A549 treated with GW870086 at 1 μM for 4 hours (cell line): ENCODE measurements at places on chromosomes 3 and 15. TPM values are rescaled to one million over a fixed set of nuclear protein-coding genes. Genes with fewer than 3 reads are reported as not detected.

Gene CA12
- 187 to 225 TPM (median 211 TPM) in 5 replicates for total RNA-seq

Gene LRRN1
- total RNA-seq: not detected in 5 replicates

Gene OSBPL10
- total RNA-seq: 14.5 to 23.1 TPM (median 22.9 TPM) in 5 replicates

Gene MEX3B
- total RNA-seq: 2.8 to 5.2 TPM (median 4.8 TPM) in 5 replicates

Gene FGD5
- 0.06 to 0.18 TPM in 2 of 5 replicates, not detected in the others for total RNA-seq

Gene OXTR
- 10.4 to 13.2 TPM (median 11.0 TPM) in 5 replicates for total RNA-seq

Gene ERC2
- not detected in 5 replicates for total RNA-seq

Gene NAA50
- total RNA-seq: 141 to 174 TPM (median 156 TPM) in 5 replicates

Gene SPG11
- 8.1 to 11.4 TPM (median 8.8 TPM) in 5 replicates for total RNA-seq

Gene IGSF11
- 3.8 to 5.6 TPM (median 4.9 TPM) in 5 replicates for total RNA-seq

Gene LTK
- 0.03 to 0.43 TPM (median 0.10 TPM) in 4 of 5 replicates, not detected in the other for total RNA-seq

Gene IGF2BP2
- 8.7 to 12.0 TPM (median 10.8 TPM) in 5 replicates for total RNA-seq

Gene ARGFX
- total RNA-seq: not detected in 5 replicates

Gene MYRIP
- total RNA-seq: 0.03 TPM in 1 of 5 replicates, not detected in the others

Gene MCTP2
- not detected in 5 replicates for total RNA-seq

Gene C3orf20
- total RNA-seq: 0.05 TPM in 1 of 5 replicates, not detected in the others

Gene KCNAB1
- total RNA-seq: not detected in 5 replicates

Gene TUSC7
- not detected in 5 replicates for total RNA-seq

Gene SLC24A5
- total RNA-seq: not detected in 5 replicates

Gene PATL2
- total RNA-seq: 0.10 to 0.24 TPM (median 0.13 TPM) in 4 of 5 replicates, not detected in the other

Gene FOXB1
- total RNA-seq: not detected in 5 replicates

Gene SIAH2
- total RNA-seq: 15.2 to 19.6 TPM (median 18.3 TPM) in 5 replicates

Gene LOXL1
- total RNA-seq: 0.41 to 0.95 TPM (median 0.67 TPM) in 5 replicates

Gene GOLGA8T
- 0.86 to 2.2 TPM (median 1.9 TPM) in 5 replicates for total RNA-seq

Gene CCDC39
- total RNA-seq: 0.17 TPM in 1 of 5 replicates, not detected in the others

Gene SPESP1
- not detected in 5 replicates for total RNA-seq

Gene CEP19
- 2.3 to 2.9 TPM (median 2.7 TPM) in 5 replicates for total RNA-seq

Gene GPR87
- 2.1 to 2.5 TPM (median 2.3 TPM) in 5 replicates for total RNA-seq

Gene ARMC8
- 34.3 to 42.4 TPM (median 39.5 TPM) in 5 replicates for total RNA-seq

Gene BMF
- total RNA-seq: 0.73 to 1.6 TPM (median 1.3 TPM) in 5 replicates

Gene GABRR3
- not detected in 5 replicates for total RNA-seq

Gene TMEM266
- 0.11 to 0.24 TPM (median 0.18 TPM) in 4 of 5 replicates, not detected in the other for total RNA-seq

Gene ZIC1
- total RNA-seq: 0.38 TPM in 1 of 5 replicates, not detected in the others

Gene RTP4
- not detected in 5 replicates for total RNA-seq

Gene ULK3
- total RNA-seq: 29.2 to 34.6 TPM (median 32.7 TPM) in 5 replicates

Gene NPAP1
- not detected in 5 replicates for total RNA-seq

Gene C3orf33
- 6.6 to 7.6 TPM (median 6.9 TPM) in 5 replicates for total RNA-seq

Gene ADAMTS17
- 0.10 to 0.20 TPM (median 0.14 TPM) in 4 of 5 replicates, not detected in the other for total RNA-seq

Gene NANOGP8
- total RNA-seq: not detected in 5 replicates

Gene SERINC4
- not detected in 5 replicates for total RNA-seq

Gene NR1I2
- total RNA-seq: not detected in 5 replicates

Gene CASR
- not detected in 5 replicates for total RNA-seq

Gene EOGT
- total RNA-seq: 7.7 to 14.6 TPM (median 12.9 TPM) in 5 replicates

Gene LMAN1L
- not detected in 5 replicates for total RNA-seq

Gene RARRES1
- 7.6 to 13.8 TPM (median 10.2 TPM) in 5 replicates for total RNA-seq

Gene MASP1
- total RNA-seq: 0.03 to 0.28 TPM in 2 of 5 replicates, not detected in the others

Gene TNK2
- 17.4 to 21.9 TPM (median 21.4 TPM) in 5 replicates for total RNA-seq

Gene TP63
- total RNA-seq: 0.11 to 0.29 TPM (median 0.21 TPM) in 5 replicates

Gene IL20RB
- 0.58 to 1.5 TPM (median 0.93 TPM) in 5 replicates for total RNA-seq
